ENCODE measurements at places on chromosomes 2 and 18.

DNA sequence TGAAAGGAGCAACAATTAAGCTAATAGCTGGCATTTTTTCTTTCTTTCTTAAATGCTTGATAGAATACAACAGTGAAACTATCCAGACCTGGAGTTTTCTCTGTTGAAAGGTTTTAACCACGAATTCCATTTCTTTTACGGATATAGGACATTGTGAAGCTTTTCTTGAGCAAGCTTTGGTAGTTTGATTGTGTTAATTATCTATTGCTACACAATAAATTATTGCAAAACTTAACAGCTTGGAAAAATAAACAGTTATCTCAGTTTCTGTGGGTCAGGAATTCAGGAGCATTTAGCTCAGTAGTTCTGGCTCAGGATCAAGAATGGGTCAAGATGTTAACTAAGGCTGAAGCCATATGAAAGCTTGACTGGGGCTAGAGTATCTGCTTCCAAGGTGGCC lies 11.7 kb downstream of the PHOSPHO2 start:
- DNase-seq: no peak

DNA sequence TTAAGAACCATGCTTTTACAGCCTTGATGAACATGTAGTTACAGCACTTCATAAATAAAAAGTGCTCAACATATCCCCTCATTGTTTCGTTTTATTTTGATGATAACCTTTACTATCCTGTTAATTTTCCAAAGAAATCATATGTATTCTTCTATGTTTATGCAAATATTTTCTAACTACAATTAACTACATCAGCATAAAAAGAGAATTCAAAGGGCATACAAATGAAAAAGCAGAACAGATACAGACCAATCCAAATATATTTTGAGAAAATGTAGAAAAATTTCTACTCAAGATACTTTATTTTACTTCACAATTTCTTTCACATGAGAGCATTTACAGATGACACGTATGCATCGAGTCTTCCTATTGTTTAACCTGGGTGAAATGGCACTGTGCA lies 69.1 kb downstream of the MBD2 start:
- DNase-seq: no peak

GRCh38 chr2:145021962-145022665 lies 502.2 kb upstream of the ZEB2 start:
- no peak for DNase-seq

DNA sequence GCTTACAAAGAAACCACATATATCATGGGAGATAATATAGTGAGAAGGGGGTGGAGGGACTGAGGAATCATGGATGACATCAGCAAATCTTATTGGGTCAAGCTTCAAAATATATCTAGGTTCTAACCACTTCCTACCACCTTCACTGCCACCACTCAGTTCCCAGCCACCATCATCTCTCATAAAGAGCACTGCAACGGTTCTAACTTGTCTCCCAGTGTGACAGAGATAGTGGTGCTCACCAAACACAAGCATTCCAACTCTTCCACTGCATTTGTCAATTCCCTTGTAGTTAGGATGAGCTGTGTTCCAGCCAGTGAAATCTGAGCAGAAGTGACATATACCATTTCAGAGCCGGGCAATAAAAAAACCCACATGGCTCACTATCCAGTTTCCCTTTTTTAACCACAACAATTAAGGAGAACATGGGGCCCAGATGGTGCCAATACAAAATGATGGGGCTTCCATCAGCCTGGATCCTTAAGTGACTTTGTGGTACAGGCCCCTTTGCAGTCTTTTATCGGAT lies 318.1 kb downstream of the NBAS start:
- DNase-seq: no peak

- no peak for DNase-seq
These were observed 26.8 kb upstream of the E2F6 start for GRCh38 chr2:11492720-11493119.

GRCh38 chr2:201156640-201157039 lies 26.3 kb upstream of the CASP10 start:
- DNase-seq: peak; percentile 52

GRCh38 chr2:767440-767839 lies 90.2 kb upstream of the TMEM18 start:
- no peak for DNase-seq

DNA sequence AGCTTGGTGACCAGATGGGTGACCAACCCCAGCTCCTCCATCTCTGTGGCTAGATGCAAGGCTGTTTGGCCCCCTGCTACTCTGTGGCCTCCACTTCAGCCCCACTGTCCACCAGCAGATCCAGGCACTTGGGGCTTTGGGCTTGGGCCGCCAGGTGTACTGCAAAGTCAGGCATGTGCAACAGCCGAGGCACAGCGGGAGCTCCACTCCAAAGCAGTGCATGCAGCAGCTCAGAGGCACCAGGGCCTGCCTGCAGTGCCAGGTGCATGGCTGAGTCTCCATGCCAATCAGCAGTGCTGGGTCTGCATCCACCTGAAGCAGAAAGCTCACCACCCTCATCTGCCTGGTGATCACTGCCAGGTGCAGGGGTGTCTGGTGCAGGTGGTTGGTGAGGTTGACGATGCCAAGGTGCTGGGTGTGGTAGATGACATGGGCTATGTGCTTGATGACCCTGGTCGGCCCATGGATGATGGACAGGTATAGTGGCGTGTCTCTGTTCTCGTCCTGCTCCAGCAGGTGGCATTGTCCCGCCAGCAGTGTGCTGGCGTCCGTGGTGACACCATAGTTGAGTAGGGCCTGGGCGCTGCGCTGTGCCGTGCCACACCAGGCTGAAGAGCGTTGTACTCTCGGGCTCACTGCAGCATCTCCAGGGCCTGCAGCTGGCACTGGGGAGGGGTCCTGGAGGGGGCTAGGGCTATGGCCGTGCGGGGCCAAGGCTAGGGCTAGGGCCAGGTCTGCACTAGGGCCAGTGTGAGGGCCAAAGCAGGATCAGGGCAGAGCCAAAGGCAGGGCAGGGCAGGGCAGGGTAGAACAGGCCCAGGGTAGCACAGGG lies 1.0 kb upstream of the ANKRD62 start:
- no peak for DNase-seq

- DNase-seq: no peak
These were observed 161.0 kb downstream of the CCDC85A start for GRCh38 chr2:56344771-56345170.

GRCh38 chr2:160494201-160494644 lies 616 bp upstream of the RBMS1 start:
- DNase-seq: peak; percentile 29

GRCh38 chr2:3620834-3621233 lies 25.9 kb downstream of the COLEC11 start:
- DNase-seq: no peak

DNA sequence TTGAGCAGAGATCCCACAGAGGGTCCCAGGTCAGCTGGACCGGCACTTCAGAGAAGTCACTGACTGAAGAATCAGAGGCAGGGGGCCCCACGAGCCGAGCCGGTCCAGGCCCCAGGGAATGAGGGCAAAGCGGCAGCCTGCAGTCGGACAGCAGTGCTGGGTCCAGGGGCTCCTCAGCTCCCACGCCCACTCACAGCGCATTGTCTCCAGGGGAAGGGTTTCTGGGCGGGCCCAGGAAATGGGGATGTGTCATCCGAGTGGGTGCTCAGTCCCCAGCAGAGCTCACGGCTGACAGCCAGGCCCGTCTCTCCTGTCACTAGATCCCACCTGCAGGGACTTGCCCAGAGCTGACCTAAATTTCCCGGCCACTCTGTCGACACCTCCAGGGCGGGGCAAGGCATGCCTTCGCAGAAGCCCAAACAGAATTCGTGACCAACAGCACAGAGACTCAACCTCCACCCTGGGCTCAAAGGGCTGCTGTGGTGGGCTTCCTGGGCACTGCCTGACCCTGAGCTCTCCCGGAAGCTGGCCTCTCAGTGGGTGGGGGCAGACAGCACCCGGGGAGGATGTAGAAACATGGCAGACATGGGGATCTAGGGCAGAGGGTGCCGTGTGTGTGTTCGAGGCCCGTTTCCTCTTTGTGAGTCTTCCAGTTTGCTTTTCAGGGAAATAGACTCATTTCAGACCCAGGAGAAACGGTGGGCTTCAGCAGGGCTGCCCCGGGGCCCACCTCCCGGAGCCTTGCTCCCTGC lies 42.1 kb upstream of the TAF1B start:
- peak; percentile 99 for DNase-seq

- no peak for DNase-seq
These were observed 69.9 kb downstream of the PLB1 start for GRCh38 chr2:28565720-28566295.

GRCh38 chr2:84880645-84881521 lies at the start of gene TRABD2A:
TRABD2A (minus strand) TSS chr2:84881084; CDS start chr2:84881039, 45 bp downstream.
- DNase-seq: peak; percentile 26

DNA sequence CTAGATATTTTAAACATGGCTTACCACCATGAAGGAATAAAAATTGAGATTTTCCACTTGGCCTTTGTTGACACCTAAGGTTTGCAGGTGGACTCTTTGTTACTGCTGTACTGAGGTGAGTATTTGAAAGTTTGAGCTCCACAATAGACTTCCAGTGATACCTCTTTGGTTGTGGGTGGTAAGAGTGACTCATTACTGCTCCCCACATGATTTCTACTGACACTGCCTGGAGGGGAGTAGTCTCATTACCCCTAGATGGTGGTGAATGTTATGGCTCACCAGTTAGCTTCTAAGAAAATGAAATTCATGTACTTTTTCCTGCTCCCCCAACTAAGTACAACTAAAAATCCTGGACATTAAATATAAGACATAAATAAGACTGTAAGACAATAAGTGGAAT lies 1183.1 kb upstream of the TMEFF2 start:
- DNase-seq: no peak

GRCh38 chr2:86413296-86414094 lies 27.7 kb upstream of the KDM3A start:
- no peak for DNase-seq

GRCh38 chr2:32455816-32456215 lies 99.0 kb downstream of the BIRC6 start:
- DNase-seq: no peak

GRCh38 chr2:236616031-236616430 lies 46.4 kb downstream of the ACKR3 start:
- DNase-seq: no peak

DNA sequence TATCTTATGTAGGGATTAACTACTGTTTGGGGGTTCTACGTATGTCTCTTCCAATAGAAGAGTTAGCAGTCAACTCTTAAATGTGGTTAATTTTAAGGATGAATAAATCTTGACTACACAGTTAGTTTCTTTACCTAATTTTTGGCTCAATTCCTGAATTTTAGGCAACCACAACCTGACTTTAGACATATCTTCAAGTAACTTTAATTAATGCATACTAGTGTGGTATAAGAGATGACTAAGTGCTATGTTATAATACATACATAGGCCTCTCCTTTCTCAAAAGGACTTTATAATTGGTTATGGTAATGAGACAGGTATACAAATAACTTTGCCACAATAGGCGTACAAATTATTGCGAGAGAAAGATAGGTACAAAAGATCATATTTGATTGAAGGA lies 312.0 kb downstream of the IRS1 start:
- DNase-seq: no peak

GRCh38 chr2:72980535-72981217 lies 63.4 kb downstream of the EMX1 start:
- DNase-seq: peak; percentile 8

DNA sequence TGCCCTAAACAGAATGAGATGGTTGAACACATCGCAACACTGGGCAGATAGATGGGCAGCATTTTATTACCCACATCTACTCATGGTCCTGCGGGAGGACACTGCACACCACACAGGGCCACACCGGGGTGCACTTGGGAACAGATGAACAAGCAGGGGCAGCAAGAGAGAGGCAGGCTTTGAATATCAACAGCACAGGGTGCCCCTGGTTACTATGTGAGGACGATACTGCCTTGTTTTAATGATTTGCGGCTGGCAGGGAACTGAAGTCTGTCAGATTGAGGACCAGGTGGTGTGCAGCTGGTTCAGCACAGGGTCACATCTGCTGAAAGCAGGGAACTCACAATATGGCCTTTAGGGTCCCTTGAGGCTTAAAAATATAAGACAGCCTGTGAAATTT lies 195.7 kb downstream of the PIEZO2 start:
- DNase-seq: no peak

DNA sequence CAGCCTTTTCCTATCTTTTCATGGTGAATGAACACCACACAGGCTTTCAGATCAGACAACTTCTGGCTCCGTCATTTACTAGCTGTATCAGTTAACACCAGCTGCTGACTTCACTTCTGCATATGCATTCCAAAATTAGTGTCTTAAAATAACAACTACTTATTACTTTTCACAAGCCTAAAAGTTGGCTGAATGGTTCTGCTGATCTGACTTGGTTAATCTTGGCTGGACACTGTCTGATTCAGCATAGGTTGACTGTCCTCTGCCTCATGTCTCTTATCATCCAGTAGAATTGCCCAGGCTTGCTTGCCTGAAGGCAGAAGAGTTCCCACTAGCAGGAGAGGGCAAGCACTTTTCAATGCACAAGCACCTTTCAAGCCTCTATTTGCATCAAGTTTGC lies 72.7 kb downstream of the MARCHF4 start:
- no peak for DNase-seq

DNA sequence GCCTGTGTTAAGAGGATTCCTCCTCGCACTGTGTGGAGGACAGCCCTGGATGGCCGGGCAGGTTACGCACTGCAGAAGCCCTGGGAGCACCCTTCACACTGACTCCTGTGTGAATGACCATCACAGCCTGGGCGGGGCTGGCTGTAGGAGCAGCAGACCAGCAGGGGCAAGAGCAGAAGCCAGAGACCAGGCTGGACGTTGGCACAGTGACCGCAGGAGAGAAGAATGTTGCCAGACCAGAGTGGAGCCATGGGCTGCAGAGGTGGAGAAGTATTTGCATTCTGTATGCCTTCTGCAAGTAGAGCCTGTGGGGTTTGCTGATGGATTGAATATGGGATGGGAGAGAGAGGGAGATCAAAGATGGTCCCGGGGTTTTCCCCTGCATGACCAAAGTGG lies 23.1 kb downstream of the LRRFIP1 start:
- DNase-seq: no peak

GRCh38 chr2:51158251-51158650 lies 126.3 kb upstream of the NRXN1 start:
- no peak for DNase-seq

DNA sequence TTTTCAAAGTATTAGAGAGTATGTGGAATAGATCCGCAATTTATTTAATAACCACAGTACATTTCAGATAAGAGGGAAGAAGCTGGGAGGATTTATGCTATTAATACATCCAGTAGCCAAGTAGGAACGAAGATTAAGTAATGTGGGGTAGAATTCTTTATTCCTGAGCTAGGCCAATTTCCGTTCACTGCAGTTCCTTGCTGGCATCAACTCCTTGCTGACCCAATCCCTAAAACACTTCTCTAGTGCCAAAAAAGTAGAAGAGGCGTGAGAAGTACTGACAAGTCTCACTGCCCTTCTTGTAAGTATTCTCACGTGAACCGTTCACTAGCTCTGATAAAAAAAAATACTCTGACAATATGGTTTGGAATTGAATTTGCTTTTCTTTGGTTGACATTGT lies 211.4 kb downstream of the EPHA4 start:
- DNase-seq: no peak

GRCh38 chr2:57859755-57860154 lies 186.9 kb upstream of the VRK2 start:
- DNase-seq: no peak

Data from inflammatory macrophage treated with lipopolysaccharide for 1 hour (primary cell).